Stimulated activated CD8-positive, alpha-beta memory T cell treated with anti-CD3 and anti-CD28 coated beads, Interleukin-4, amount 100 ng/mL, for 24 hours (primary cell): ENCODE measurements at places on chromosomes 5 and 9.
A peak's percentile ranks its signal among the peaks of the same experiment; 100 is the strongest.

- no peak for DNase-seq
Observed at GRCh38 chr5:10498350-10498749, 56.7 kb downstream of the ROPN1L start.

GRCh38 chr5:80885396-80886000 lies 74.7 kb upstream of the RASGRF2 start:
- no peak for DNase-seq

- DNase-seq: no peak
Observed at GRCh38 chr9:136713550-136713949, 1.2 kb downstream of the DIPK1B start.

GRCh38 chr9:13369431-13369830 lies 89.9 kb upstream of the MPDZ start:
- no peak for DNase-seq

DNA sequence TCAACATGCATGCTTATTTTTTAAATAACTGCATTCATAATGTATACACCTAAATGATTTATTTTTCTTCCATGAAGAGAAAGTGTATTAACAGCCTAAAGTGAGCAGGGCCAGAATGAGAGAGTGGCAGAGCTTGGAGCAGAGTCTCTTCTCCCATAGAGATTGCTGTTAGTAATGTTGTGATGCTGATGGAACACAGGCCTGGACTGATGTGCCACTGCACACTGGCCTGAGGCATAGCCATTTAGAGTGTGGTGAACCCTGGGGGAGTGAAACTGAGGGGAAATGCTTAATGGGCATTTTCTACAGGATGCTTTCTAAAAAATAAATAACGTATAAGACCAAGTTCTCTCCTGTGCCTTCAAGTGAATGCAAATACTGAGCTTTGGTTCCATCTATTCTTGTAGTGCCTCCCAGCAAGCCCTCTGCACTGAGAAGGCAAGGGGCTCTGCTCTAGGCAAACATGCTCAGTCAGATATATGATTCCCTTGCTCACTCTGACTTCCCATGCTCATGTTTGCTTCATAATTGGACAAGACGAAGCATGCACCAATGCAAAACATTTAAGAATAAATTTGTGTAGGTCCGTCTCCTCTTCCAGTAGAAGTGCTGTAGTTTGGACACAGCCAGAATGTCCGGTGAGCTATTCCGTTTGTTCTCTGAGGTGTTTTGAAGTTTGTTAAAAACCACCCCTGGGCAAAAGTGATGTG lies 185.7 kb downstream of the PBX3 start:
- no peak for DNase-seq

DNA sequence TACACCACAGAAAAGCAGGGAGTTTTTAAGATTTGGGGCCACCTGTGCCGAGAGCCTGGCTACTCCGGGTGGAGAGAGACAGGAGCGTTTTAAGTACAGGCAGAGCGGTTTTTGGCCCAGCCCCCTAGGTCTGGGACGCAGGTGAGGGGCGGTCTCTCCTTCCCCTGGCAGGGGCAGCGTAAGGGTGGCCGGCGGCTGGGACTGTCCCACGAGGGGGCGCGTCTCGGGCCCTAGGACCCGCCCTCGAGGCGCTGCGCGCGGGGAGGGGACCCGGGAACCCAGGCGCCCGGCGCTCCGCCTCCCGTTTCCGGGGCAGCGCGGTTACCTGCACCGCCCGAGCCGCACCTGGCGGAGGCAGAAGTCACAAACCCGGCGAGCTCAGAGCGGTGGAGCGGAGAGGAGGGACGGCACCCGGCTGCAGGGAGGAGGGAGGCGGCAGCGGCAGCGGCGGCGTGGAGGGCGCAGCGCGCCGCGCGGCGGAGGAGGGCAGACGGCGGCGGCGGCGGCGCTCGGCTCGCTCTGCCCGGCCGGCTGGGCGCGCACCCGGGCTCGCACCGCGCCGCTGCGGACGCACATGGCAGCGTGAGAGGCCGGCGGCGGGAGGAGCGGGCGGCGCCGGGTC lies at the start of gene WWC1:
Gene WWC1 (plus strand): TSS at position 304 of the 622 bp plus-strand sequence. CDS start 508 bp downstream, outside the sequence.
- DNase-seq: peak; percentile 32

- no peak for DNase-seq
Observed at GRCh38 chr9:78386348-78386747, 89.4 kb downstream of the PSAT1 start.

DNA sequence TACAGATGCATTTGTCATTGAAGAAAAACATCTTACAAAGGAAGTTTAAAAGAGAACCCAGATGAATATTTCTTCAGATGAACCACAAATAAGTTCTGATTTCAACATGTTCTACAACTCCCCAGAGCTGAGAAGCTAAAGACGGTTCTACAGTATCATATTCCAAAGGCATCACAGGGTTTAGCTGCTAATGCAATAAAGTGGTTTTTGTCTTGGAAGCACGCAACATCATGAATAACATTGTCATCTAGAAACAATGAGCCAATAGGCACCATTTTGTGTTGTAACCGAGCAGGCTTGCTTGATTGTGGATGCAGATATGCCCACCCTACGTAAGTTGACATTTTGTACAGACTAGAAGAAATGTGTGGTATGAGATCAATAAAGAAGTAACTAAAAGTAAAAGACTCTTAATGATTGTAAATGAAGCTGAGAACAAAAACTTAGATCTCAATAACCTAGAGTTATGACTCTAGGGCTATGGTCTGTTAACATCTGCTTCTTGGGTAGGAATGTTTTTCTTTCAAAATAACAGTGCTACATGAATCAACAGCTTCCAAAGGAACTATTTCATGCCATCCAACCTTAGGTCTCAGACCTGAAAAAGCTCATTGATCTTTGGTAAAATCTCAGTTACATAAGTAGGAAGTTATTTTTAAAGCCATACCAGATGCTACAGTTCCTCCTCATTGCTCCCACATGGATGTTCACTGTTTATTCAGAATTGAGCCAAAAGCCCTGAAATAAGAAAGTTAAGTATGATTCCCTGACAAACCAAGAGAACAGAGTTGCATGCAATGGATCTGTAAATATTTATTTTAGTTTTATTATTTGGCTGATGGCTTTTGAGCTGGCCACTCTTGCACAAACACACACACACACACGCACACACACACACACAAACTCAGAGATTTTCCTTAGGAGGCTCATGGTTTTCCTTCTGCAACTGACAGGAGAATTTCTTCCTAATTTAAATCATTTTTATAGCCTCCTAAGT lies 118.7 kb upstream of the SLCO6A1 start:
- no peak for DNase-seq

- no peak for DNase-seq
Observed at GRCh38 chr5:140294753-140295152, 8.1 kb downstream of the PFDN1 start.

- no peak for DNase-seq
Observed at GRCh38 chr9:18596920-18597319, 123.0 kb downstream of the ADAMTSL1 start.

DNA sequence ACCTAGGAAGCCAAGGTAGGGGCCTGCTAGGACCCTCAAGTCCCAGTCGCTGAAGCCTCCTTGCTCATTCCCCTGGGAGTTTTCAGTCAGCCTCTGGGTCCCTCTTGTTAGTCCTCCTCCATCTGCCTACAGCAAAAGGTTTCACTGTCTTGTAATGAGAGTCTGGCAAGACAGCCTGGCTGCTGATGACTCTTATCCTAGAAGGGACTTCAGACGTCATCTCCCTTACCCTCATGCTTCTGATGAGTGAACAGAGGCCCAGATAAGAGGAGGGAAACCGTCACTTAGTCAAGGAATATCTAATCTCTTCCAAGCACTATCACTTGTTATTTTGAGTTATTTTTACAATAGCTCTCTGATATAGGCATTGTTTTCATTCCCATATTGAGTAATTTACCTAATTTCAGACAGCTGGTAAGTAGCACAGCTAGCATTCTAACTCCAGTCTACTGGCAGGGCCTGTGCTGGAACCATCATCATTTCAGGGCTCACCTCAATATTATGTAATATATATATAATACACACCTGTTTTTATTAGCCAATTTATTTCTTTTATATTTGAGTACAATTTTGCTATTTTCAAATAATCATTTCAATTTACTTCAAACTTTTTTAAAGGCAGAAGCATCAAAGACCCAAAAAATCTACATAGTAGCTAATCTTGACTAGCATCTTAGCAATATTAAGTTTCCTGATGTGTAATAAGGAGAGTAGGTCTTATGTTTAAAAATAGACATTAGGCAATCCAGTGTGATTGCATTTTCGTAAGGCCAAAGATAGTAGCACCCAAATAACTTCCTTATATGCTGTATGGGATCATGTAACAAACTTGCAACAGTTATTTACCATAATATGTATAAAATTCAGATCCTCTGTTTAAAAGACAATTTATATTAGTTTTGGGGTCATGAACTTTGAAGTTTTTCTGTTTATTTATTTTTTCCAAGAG lies 7.9 kb downstream of the CMYA5 start:
- no peak for DNase-seq

- no peak for DNase-seq
Observed at GRCh38 chr5:56167519-56167918, 65.6 kb downstream of the ANKRD55 start.

- no peak for DNase-seq
Observed at GRCh38 chr9:132947756-132948155, 3.3 kb upstream of the TSC1 start.
